SK-N-MC (cell line): ENCODE measurements at places on chromosomes 11 and 22.

DNA sequence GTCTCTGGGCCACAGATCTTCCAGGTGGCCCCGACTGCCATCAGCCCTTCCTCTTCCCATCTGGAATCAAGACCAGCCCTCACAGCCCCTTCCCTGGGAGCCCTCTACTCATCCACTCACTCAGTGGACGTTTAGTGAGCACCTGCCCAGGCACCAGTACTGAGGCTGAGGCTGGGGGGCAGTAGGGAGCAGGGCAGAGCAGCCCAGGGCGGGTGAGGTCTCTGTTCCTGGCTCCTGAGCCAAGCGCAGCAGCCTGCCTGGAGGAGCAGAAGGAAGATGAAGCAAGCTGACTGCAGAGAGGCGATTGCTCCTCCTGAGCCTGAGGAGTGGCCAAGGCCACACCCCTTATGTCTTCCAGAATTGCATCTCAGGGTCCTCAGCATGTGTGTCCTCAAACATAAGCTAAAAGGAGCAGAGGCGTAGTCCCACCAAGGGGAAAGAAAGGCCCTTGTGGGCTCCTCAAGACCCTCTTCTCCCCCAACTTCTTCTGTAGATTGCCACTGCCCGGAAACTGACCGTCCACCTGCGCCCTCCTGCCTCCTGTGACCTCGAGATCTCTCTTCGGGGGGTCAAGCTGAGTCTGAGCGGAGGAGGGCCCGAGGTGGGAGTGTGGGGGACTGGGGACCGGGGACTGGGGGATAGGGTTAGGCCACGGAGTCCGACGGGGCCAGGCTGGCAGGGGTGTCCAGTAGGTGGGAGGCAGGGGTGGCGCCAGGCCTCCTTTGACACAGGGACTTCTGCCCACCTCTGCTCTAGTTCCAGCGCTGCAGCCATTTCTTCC is 5.8 kb downstream of the MAPK8IP2 start:
- no peak for DNase-seq

DNA sequence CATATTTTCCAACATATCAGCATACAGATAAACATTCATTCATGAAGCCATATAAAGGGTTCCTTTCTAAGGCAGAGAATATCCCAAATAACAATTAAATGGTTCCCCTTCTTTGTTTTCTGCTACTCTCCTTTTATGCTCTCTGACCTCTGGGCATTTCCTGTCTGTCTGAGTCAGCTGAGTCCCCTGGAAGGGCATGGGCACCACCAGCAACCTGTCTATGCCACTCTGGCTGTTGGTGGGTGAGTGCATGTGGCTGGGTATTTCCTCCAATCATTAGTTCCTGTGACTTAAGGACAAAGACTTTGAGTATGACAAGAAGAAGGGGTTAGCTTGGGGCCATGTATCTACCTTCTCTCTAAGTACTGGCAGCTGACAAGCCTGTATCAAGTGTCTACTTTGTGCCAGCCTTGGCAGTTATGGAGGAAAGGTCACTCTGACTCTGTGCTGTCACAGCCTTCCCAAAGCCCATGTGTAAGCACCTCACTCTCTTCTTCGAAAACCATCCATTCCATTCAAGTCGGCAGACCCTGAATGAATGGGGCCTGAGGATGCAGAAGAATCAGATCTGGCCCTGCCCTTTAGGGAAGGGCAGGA is 86.3 kb upstream of the PHOX2A start:
- no peak for DNase-seq

DNA sequence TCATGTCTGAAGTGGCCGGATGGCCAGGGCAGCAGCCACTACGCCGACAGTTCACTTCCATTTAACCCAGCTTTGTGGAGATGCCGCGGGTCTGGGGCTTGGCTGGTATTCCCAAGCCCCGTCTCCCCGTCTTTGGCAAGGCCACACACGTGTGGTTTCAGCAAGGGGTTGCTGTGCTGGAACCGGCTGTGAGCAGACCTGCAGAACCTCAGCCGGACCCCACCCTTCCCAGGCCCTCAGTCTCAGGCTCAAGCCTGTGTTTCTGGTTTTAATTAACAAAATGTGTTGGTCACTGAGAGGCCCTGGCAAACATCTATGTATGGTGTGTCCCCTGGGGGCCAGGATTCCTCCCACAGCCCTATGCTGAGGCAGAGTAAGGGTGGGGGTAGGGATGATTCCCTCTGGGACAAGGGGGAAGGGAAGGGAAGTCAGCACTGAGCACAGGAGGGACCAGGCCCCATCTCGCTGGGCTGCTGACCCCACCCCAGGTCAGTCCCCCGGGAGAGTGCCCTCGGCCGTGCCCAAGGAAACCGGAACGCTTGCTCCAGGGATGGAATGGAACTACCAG is 9.3 kb downstream of the OSBPL5 start:
- no peak for DNase-seq

- DNase-seq: no peak
These were observed 119.5 kb upstream of the GRIA4 start for GRCh38 chr11:105490333-105490732.

- DNase-seq: no peak
These were observed 45.8 kb downstream of the ELFN2 start for GRCh38 chr22:37381489-37381888.

DNA sequence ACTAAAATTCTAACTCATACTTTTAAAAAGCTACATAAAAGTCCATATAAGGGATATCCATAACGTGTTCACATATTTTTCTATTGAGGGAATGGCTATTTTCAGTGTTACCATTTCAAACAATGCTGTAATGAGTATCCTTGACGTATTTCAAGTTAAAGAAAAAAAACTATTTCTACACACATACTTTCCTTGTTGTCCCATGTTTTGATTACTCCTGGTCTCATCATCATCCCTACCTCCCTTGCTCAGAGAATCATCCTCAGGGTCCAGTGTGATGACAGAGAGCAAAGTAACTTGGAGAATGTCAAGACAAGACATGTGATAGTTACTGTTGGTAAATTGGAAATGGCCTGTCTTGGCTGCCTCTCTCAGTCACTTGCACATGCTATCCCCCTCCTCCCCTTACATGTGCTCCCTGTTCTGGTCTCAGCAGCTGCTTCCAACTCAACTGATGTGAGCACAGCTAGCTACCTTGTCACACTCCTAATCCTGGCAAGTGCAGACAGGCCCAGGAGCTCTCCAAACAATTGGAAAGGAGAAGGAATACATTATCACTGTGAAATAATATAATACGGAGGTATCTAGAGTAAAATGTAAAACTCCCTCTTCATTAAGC is 21.8 kb downstream of the NUMA1 start:
- DNase-seq: no peak

- DNase-seq: no peak
These were observed 40.7 kb downstream of the DCUN1D5 start for GRCh38 chr11:103051151-103051801.

GRCh38 chr11:106311531-106312230 is 234.2 kb downstream of the AASDHPPT start:
- DNase-seq: no peak
